Neural progenitor cell (in vitro differentiated cells): ENCODE measurements at places on chromosomes 4 and X. TPM values are rescaled to one million over a fixed set of nuclear protein-coding genes. Genes with fewer than 3 reads are reported as not detected.

The PPEF1 gene
- 0.26 and 0.34 TPM in 2 replicates for total RNA-seq

The CFAP47 gene
- 0.13 and 0.15 TPM in 2 replicates for total RNA-seq

The PDLIM3 gene
- 1.4 and 5.2 TPM in 2 replicates for total RNA-seq

The CACNA1F gene
- total RNA-seq = 1.1 and 4.9 TPM in 2 replicates

The MAB21L2 gene
- total RNA-seq = 38.3 and 42.1 TPM in 2 replicates

The ADGRG2 gene
- 0.43 and 0.80 TPM in 2 replicates for total RNA-seq

The LIMCH1 gene
- 5.4 and 9.8 TPM in 2 replicates for total RNA-seq

The ARHGEF38 gene
- total RNA-seq = 0.28 and 0.37 TPM in 2 replicates
